NCI-H2081 treated with DMSO at 0.1 percent for 48 hours (cell line): ENCODE measurements at places on chromosomes 2 and 18.

GRCh38 chr2:41965909-41966295, 81.9 kb upstream of the PKDCC start:
- no peak for DNase-seq

- DNase-seq = no peak
Measured at GRCh38 chr2:128260239-128261138, 58.2 kb downstream of the HS6ST1 start.

DNA sequence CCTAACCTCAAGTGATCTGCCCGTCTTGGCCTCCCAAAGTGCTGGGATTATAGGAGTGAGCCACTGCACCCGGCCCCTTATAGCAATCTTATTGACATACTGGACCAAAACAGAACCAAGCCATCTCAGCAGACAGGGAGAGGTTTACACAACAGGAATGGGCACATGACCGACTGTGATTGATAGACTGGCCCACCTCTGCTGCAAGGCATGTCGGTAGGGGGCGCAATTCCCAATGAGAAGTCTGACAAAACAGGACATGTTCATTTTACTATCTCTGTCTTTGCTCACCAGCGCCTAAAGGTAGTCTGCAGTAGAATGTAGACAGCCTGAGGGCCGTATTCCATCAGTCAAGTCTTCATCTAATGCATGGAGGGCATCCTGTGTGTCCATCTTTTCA, 2.0 kb downstream of the LYPD6B start:
- no peak for DNase-seq

DNA sequence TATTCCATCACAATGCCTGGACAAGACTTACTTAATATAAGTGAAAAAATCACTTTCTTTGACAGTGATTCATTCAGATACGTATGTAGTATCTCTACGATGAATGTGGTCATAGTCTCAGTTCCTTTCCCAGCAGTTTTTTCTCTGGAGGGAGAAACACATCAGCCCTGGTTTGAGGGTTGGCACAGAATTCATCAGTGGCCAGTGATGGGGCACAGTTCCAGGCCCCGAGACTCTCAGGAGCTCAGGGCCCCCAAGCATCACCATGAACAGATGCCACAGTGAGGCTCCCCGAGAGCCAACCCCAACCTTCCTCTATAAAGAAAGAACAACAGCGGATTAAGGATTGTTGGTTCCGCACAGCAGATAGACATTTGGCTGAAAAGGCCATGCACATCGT, 12.5 kb downstream of the PRKAG3 start:
- no peak for DNase-seq

GRCh38 chr2:221334481-221335218, 237.5 kb downstream of the EPHA4 start:
- no peak for DNase-seq

DNA sequence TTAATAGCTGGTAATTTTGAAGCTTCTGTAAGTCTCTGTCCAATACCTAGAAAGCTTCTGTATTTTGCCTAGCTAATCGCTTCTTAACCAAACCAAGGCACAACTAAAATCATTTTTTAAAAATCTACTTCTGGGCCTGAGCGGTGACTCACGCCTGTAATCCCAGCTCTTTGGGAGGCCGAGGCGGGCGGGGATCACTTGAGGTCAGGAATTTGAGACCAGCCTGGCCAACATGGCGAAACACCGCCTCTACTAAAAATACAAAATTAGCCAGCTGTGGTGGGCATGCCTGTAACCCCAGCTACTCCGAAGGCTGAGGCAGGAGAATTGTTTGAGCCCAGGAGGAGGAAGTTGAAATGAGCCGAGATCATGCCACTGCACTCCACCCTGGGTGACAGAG, 148.6 kb upstream of the FIGN start:
- no peak for DNase-seq

GRCh38 chr18:69209761-69210160, 190.9 kb upstream of the DOK6 start:
- no peak for DNase-seq

- no peak for DNase-seq
Measured at GRCh38 chr2:62844311-62845090, 139.0 kb downstream of the EHBP1 start.

DNA sequence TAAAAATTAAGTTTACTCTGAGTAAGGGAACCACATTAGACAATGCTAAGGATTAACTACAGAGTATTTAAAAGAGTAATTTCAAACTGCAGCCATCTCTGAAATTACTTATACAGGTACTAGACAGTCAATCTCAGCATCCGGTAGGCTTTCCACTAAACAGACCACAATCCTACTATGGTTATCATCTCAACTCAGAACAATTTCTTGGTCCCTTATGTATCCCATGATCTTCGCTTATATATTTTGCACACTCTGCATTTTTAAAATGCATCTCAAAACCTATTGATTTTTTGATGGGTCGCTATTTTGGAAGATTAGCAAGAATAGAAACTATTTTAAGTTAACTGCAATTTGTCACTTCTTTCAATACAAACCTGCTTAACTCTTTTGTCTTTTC, 1.4 kb downstream of the PPP4R1 start:
- DNase-seq = no peak
